ENCODE measurements at places on chromosomes 12 and 14. TPM values are rescaled to one million over a fixed set of nuclear protein-coding genes. Genes with fewer than 3 reads are reported as not detected.

TECPR2 gene
- 13.4 TPM for total RNA-seq

DNA sequence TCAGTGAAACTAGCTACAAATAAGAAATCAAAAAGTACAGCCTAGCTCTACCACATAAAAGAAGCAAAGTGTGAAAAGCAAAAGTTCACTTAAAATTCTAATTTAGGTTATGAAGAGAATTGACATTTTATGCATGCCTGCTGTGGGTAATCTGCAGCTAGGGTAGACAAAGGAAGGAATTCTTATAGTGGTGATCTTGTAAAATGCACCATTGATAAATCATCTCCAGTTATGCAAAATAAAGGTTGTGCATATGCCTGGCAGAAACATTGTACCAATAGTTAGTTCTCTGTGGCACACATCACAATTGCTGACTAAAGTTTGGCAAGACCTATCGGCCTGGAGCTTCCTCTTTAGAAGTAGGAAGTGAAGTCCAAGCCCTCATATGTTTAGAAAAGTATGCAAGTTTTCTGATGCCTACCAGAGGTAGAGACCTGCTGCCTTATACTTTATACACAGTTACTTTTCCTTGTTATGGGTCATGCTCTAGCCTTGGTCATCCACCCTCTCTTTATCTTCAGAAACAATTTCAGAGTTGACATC, 78.3 kb downstream of the TSHR start:
- no peak for DNase-seq

DNA sequence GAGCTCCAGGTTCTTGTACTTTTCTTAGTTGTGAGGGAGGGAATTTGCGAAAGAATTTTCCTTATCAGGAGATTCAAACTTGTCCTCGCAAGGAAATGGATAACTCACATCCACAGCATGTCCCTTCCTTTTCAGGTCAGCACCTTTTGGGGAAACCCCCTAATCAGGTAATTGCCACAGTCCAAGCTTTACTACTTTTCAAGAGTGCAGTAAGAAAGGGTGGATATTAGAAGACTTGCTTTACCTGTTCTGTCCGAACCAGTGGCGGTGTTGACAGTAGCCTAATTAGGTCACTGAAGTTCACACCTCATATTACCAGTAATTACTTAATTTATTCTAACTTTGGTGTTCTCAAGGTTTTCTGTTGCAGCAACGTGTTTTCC, 6.7 kb upstream of the C12orf50 start:
- DNase-seq, result no peak

DNA sequence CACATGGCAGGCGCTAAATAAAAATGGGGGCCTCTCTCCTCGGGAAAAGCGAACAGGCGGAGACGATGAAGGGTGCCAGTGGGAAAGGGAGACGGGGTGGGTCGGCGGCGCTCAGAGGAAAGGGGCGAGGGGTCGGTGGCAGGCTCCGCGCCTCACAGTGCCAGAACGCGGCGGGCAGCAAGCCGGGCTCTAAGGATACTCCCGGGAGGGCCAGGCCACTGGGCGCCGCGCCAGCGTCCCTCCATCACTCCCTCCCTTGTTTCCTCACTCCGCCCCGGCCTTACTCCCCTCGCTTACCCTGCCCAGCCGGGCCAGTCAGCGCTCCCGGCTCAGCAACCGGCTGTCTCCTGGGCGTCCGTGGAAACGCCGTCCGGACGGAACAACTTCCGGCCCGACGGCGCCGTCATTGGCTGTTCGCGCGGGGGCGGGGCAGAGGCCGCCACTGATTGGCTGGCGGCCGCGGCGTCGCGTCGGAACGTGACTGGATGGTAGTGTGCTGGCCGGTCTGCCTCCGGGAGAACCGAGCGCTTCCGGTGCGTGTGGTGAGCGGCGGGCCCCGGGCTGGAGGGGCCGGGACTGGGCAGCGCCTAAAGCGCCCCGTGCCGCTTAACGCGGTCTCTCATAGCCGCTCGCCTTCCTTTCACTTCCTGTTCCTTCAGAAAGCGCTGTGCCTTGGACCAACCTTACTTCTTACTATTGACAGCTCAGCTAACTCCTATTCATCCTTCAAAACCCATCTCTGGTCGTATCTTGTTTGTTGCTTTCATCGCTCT, 53.0 kb downstream of the SLC25A47 start:
- peak; percentile 89 for DNase-seq

CLEC4C gene
- total RNA-seq, result not detected
